ENCODE measurements at places on chromosomes 2 and 18.

GRCh38 chr2:47688561-47688960 lies 94.4 kb upstream of the MSH6 start:
- DNase-seq, result no peak

DNA sequence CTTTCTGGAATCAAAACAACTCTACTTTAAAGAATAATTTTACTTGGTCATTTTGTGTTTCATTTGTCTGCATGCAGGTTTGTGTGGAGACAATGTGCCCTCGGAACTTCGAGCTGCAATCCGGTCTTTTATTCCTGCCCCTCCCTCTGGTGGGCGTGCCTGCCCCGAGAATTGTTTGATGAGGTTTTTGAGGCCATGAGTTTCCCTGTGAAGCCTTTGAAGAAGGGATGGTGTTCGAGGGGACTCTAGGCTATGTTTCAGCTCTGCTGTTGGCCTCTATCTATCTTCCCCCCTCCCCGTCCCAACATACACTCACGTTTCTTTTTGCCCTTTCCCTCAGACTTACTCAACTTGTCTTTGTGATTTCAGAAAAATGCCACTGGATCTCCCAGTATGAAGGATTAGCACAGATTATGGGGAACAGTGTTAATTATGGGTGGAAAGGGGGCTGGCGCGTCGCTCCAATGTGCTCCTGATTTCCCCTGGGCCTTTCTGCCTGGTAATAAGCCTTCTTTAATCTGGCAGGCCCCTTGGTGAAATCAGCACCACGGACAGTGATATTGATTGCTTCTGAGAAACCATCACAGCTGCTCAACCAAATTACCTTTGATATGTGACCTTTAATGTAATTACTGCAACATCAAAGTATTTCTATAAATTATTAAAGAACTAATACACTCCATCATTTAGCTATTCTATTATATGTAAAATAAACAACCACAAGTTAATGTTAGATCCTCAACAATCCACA lies 82.2 kb downstream of the CELF4 start:
- DNase-seq, result peak; percentile 76

DNA sequence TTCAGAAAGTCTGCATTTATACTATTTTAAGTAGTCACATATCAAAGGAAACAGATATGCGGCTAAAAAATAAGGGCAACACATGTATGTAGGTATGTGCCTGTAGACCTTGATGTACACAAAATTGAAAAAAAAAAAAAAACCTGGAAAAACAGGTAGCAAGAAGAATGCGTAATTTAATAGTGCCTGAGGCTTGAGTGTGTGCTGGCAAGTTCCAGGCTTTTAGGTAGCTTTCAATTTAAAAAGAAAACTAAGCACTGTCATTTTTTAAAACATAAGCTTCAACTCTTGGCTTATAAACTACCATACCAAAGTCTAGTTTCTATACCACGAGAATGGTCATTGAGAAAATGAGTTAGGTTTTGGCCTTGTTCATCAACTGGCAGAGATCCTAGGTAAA lies 72.3 kb downstream of the OTX1 start:
- DNase-seq, result no peak

DNA sequence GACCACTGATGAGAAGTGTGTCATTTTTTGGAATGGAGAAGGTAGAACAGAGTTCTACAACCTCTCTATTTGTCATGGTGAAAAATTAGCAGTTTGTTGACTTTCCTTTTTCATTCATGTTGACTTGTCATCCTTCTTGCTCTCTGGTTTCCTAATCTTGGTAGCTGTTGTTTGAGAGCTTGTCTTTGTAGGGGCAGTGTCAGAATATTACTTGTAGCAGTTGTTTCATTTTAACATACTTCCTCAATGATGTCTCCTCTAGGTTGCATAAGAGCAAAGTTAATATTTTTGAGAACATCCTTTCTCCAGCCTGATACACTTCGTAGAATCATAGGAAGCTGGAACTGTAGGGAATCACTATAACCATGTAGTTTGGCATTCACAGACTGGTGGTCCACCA lies 368.2 kb upstream of the FANCL start:
- no peak for DNase-seq

DNA sequence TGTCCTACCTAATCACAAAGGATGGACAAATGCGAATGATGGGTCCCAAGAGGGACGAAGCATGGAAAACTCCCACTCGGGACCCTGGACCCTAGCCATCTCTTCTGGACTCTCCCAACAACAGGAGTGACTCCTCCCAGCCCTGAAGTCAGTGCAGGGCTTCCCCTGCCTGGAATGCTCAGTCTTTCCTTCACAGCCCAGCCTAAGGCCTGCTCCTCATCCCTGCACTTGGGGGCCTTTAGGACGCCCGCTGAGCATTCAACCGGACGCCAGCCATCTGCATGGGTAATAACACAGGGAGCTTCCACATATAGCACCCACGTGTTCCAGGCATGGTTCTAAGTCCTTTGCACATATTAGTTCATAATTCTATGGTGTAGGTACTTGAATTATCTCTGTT lies 237.5 kb downstream of the KLHL29 start:
- DNase-seq, result no peak

- DNase-seq, result no peak
Measured at GRCh38 chr18:23675236-23675635, 12.5 kb upstream of the ANKRD29 start.

DNA sequence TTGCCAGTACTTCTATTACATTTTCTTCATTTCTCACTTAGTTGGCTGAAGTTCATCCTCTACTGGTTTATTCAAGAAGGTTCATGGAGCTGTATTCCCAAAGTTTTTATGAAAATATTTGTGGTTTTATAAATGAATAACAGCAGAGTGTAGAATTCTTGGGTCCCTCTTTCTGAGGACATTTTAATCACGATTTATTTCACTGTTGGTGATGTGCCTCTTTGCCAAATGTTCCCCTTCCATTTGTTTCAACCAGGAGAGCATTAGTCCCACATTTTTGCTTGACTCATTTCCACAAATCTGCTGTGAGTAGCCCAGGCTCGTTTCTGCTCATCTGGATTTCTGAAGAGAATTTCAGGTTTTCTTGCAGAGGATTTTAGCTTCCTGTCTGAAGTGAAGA lies 20.8 kb downstream of the COPS7B start:
- DNase-seq, result no peak

DNA sequence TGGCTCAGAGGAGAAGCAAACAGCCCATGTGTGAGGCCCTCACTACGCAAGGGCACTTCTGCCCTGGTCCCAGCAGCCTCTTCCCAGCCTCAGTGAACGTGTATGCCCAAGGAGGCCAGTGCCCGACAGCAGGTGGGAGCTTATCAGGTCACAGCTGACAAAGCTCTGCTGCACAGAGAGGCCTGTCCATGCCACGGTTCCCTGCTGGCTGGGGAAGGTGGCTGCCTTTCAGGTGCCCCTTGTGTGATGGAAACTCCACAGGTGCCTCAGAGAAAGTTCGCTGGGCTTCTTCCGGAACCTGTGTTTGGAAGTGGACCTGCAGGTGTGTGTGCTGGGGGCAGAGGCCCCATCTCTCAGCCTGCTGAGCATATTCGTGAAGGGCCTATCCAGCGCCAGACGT lies 47.3 kb downstream of the EDAR start:
- DNase-seq, result no peak

GRCh38 chr2:219073413-219074129 lies 12.8 kb upstream of the IHH start:
- DNase-seq, result peak; percentile 86

GRCh38 chr18:48782381-48782861 lies 168.3 kb downstream of the SMAD7 start:
- no peak for DNase-seq

- no peak for DNase-seq
Measured at GRCh38 chr18:28081516-28081915, 95.4 kb downstream of the CDH2 start.

GRCh38 chr2:26757873-26758789 lies 6.0 kb upstream of the SLC35F6 start:
- peak; percentile 16 for DNase-seq
